Right renal pelvis (tissue), 4 donors: ENCODE measurements at places on chromosomes 1 and 21.

- no peak for DNase-seq
Measured at GRCh38 chr1:172991674-172992400, 58.9 kb downstream of the TNFSF18 start.

- no peak for DNase-seq
Measured at GRCh38 chr1:239429163-239429562, 42.8 kb downstream of the CHRM3 start.

GRCh38 chr1:59750328-59751003 lies 64.3 kb upstream of the HOOK1 start:
- no peak for DNase-seq

GRCh38 chr1:79899914-79900313 lies 893.4 kb upstream of the ADGRL4 start:
- no peak for DNase-seq

DNA sequence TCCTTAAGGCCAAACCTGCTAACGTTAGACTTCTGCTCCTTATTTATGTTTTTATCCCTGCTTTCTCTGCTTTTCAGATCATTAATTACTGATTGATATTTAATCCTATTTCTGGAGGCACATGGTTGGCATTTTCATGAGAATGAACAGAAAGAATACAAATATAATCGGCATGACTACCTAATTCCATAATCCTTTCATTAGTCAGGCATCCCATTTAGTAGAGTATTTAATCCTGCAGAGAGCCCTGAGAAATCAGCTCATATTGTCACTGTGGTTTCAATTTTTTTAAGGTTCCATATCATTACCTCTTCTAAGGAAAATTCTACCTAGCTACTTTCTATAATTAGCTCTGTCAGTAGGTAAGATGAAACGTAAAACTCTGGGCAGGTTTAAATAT lies 238.8 kb downstream of the NCAM2 start:
- DNase-seq: no peak

GRCh38 chr1:78184460-78185072 lies 138.8 kb downstream of the GIPC2 start:
- no peak for DNase-seq

- no peak for DNase-seq
Measured at GRCh38 chr1:209335178-209335577, 248.3 kb upstream of the CAMK1G start.

DNA sequence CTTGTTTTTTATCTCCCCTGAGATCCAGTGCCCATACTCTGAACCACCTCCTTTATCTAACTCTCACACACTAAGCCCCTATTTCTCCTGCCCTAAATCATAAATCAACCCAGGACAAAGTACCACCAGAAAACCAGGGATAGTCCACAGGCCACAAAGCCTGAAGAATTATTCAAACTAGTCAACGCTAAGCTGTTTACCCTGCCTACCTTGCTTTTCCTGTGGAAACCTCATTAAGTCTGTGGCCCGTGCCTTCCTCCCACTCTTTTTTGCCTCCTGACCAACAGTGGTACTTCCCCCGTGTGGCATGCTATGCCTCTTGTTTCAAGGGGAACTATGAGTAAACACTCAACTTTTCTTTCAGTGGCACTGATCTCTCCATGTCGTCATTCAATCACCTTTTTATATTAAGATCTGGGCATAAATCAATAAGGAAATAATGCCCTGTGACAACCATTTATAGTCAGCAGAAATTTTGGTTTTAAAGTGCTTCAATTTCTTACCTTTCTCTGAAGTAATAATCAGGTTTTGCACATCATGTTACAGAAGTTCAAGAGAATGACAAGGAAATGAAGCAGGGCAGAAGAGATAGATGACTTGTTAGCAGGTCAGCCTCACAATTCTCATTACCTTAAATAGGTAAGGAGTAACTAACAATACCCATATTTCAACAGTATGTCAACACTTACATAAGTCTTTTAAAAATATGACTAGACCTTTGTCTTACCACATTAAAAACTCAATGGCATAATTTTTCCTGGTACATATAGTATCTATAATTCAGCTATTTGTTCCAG lies 32.1 kb downstream of the EYA3 start:
- peak; percentile 20 for DNase-seq

- DNase-seq: no peak
Measured at GRCh38 chr1:85465099-85465785, at the start of gene DDAH1. TSS of gene DDAH1 (minus strand) at chr1:85465159. CDS start at chr1:85465045, 114 bp downstream.

DNA sequence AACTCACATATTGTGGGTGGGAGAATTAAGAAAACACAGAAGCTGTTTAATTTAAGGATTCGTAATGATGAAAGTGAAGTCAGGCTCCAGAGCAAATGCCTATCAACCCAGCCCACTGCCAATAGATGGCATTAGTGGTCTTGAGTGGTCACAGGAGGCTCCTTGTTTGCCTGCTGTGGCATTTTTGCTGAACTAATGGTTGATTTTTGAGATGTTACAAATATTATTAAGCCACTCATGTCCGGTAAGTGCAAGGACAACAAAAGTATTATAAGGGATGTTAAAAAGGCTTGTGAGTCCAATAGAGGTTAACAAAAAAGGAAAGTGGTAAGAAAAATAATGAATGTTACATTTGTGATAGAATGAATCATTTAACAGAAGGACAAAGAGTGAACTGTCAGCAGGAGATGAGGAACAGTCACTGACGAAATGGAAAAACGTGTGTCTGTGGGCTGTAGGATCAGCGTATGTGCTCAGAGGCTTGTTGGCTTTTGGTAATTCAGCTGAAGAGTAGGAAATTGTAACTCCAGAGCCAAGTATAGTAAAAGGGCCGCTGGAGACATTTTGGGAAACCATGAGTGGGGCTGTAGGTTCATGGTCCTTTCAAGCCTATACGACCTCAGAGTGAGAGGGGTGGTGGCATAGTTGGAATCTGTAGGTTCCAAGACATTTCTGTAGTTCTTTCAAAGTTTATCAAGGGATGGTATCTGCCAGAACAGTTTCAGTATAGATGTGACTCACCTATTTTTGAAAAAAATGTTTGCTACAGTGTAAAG lies 11.2 kb downstream of the SFT2D2 start:
- no peak for DNase-seq

DNA sequence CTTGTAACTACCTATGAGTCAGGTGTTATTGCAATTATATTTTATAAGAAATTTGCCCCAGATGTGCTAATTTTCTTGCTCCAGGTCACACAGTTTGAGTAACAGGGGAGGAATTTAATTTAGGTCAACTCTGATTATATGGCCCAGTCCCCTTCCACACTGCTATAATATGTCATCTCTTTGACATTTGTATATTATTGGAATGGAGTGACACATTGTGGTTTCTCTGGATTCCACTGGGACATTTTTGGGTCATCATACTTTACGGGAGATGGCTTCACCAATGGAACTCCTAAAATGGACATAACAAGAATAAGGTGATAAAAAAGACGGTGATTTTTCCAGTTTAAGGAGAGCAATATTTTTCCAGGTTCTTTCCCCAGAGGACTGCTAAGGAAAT lies 191.2 kb downstream of the DISC1 start:
- no peak for DNase-seq

DNA sequence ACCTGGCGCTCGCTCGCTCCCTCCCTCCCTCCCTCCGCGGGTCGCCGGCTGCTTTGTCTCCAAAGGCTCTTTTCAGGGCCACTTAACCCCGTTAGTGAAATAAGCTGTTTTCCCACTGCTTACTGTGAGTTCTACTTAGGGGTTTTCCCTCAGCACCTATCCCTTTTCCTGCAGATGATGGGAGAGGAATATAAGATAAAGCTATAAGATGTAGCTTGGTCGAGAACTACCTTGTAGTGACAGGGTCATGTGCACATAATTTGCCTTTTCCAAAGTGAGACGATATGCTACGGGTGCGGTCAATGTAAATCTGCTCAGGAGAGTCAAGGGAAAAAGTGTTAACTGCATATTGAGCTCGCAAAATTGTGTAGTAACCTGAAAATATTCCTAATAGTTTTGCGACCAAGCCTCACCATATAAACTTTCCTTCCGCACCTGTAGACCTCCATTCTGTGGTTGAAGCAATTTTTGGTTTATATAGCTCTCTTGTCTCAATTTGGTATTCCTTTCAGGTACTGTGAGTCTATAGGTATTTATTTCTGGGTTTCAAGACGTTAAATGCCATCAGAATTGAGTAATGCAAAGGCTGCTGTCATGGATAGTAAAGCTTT lies 55.8 kb upstream of the BOLA1 start:
- no peak for DNase-seq

DNA sequence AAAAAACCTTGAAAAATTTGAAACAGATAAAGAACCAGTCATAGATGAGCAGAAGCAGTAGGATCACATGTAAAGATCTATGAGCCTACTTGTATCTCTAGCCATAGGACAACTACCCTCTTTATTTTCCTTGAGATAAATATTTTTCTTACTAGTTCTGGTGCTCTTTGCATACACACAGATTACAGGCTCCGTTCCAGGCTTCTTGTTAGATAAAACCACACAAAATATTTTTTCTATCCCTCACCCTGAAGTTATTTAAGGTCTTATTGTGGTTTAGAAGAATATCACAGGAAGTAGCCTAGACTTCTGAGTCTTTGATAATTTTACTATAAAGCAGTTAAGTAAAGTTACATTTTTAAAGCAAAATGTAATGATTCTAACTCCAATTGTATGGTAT lies 512.2 kb downstream of the NEGR1 start:
- DNase-seq: no peak

GRCh38 chr1:3732434-3733093 lies 19.7 kb upstream of the CCDC27 start:
- DNase-seq: no peak

DNA sequence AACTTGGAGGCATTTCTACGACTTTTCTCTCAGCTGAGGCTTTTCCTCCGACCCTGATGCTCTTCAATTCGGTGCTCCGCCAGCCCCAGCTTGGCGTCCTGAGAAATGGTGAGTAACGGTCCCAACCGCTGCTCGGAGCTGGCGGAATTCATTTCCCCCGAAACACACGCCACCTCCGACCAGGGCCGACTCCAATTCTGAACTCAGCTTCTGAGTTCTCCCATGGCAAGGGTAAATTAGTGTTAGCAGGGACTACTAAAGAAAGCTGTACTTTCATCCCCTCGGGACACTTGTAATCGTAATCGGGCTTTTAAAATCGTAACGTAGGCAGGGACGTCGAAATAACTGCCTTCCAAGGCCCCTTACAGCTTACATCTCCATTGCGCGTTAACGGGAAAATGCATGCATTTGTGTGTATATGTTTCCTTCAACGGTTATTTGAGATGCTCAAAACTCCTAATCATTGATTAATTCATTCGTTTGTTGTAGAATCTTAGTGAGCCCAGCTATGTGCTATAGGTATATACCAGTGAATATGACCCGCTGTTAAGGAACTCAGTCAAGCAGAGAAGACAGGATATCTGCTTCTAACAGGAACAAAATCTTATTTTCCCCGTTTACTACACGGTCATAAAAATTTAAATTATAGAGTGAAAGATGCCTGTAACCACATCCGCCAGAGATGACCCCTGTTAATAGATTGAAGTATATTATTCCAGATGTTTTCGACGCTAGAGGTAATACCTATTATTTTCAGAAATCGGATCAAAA lies 472 bp downstream of the DTL start:
- no peak for DNase-seq

DNA sequence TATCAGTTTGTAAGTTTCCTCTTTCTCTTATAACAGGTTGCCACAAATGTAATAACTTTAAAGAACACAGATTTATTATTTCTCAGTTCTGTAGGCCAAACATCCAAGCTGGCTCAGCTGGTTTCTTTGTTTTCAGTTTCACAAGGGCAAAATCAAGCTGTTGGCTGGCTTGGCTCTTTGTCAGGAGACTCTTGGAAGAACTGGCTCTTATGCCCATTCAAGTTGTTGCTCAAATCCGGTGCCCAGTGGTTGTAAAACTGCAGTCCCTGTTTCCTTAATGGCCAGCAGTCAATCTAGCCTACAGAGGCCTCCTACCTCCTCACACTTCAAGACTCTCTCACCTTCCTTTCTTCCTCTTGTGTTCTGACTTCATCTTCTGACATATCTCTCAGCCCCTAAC lies 1171.0 kb downstream of the MRPL39 start:
- no peak for DNase-seq

GRCh38 chr1:12472798-12473551 lies 145.0 kb downstream of the DHRS3 start:
- no peak for DNase-seq

GRCh38 chr1:159830722-159831121 lies 4.0 kb downstream of the SLAMF8 start:
- no peak for DNase-seq

- no peak for DNase-seq
Measured at GRCh38 chr1:98870959-98871903, 133.4 kb downstream of the PLPPR5 start.

- no peak for DNase-seq
Measured at GRCh38 chr1:30668546-30669327, 54.6 kb downstream of the MATN1 start.

- no peak for DNase-seq
Measured at GRCh38 chr1:95119273-95119672, 2.1 kb downstream of the TLCD4 start.

DNA sequence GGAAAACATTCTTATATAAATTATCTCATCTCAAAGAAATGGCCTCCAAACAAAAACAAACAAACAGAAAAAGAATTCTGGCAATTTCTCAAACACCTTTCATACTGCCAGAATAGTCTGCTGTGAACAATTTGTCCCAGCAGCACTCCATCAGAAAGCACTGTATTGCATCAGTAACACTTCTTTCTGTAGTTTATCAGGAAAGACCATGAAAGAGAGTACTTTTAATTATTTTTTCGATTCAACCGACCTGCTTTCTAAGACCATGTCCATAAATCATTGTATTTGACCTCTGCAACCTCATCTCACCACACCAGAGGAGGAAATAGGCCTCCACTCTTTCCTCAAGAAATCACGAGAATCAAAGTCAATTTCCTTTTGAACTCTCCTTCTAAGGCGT lies 1579.9 kb downstream of the MRPL39 start:
- no peak for DNase-seq

DNA sequence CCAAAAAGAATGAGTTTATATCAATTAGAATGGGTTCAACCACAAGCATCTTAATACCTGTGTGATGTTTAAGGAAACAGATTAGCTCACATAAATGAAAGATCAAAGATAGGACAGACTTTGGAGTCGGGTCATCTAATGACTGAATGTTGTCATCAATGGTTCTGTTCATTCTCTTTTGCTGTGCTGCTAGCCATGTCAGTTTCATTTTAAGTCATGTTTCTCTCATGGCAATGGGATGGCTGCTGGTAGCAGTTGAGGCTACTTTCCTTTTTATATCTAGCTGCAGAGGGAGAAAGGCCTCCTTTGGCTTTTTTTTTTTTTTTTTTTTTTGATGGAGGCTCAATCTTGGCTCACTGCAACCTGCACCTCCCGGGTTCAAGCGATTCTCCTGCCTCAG lies 86.9 kb upstream of the SPAG17 start:
- DNase-seq: no peak

DNA sequence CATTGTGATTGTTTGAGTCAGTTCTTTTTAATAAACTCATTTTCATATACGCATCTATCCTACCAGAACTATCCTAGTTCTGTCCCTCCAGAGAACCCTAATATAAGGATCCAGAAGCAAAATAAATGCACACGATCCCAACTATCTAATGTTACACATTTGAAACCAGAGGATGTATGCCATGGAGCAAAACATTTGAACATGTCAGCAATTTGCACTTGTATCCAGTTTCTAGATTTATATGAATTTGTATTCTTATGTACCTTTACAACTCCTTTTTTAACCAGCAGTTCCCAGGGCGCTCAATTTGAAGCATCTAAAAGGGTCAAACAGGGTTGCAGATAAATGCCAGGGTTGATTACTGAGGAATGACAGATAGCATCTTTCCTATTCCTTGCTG lies 2.1 kb downstream of the EXTL2 start:
- DNase-seq: no peak

- no peak for DNase-seq
Measured at GRCh38 chr1:17047924-17048323, 5.9 kb downstream of the SDHB start.

GRCh38 chr1:48740621-48741020 lies 36.1 kb downstream of the BEND5 start:
- no peak for DNase-seq
